ENCODE measurements at places on chromosomes 5 and 9. TPM values are rescaled to one million over a fixed set of nuclear protein-coding genes. Genes with fewer than 3 reads are reported as not detected.
A peak's percentile ranks its signal among the peaks of the same experiment; 100 is the strongest.

DNA sequence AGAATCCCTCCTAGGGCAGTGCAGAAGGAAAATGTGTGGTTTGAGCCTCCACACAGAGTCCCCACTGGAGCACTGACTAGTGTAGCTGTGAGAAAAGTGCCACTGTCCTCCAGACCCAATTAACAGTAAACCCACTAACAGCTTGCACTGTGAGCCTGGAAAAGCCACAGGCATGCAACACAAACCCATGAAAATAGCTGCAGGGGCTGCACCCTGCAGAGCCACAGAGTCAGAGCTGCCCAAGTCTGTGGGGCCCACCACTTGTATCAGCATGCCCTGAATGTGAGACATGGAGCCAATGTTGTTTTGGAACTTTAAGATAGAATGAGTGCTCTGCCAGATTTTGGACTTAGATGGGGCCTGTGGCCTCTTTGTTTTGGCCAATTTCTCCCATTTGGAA, 119.8 kb upstream of the CDH9 start:
- DNase-seq = no peak

DNA sequence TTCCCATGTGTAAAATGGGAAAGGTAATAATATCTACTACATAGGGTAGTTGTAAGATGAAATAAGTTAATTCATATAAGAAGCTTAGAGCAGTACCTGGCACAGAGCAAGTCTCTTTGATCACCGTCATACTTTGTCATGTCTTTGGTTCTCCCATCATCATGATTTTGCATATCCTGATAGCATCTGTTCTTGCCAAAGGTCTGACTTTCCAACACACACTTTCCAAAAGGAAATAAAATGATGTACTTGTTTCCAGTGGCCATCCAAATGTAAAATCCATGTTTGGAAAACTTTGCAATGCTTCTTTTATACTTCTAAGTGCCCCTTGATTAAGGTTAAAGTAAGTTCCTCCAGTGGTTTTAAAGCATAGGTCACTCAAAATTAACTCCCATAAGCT, 266.9 kb upstream of the PTGER4 start:
- DNase-seq = no peak

- no peak for DNase-seq
These were observed 93.5 kb downstream of the PLPP1 start for GRCh38 chr5:55441107-55441771.

DNA sequence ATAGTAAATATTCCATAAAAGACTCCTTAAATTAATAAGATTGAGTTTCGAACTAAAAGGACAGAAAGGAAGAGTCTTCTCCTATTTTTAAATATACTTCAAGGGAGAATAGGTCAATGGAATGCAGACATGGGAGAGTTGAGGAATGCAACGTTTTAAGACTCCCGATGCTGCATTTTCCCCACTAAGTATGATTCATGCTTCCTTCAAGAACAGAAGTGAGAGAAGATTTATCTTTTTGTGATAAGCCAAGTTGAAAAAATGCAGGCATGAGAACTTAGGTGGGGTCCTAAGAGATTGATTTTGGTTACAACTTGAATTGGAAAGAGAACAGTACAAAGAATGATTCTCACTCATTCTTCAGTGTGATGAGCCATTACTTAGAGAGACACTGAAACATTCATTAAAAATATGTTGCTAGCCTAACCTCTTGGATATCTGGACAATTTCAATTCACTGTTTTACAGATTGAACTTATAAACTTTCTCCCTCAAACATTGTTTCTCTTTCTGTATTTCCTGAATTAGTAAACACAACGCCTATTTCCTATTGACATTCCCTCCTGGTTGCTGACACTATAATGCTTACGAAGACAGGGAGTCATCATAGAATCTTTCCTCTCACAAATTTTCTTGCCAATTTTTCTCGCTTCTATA, 1666.1 kb upstream of the WWC1 start:
- no peak for DNase-seq

DNA sequence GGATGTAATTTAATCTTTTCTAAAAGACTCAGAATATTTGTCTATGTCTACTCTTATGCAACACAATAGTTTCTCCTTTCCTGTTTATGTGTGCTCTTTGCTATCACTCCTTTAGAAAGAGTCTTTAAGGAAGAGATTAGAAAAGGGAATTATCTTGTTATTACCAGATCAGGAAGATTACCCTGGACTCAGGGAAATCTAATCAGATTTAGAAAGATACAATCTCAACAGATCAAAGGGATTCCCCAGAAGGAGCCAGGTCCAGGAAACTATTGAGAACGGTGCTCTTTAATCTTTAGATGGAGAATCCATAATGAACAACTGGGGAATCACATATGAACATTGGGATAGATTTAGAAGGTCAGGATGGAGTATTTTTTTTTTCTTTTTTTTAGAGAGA, 32.4 kb upstream of the ZFR start:
- DNase-seq = no peak

- no peak for DNase-seq
These were observed 505.4 kb upstream of the CLINT1 start for GRCh38 chr5:158364367-158364766.

DNA sequence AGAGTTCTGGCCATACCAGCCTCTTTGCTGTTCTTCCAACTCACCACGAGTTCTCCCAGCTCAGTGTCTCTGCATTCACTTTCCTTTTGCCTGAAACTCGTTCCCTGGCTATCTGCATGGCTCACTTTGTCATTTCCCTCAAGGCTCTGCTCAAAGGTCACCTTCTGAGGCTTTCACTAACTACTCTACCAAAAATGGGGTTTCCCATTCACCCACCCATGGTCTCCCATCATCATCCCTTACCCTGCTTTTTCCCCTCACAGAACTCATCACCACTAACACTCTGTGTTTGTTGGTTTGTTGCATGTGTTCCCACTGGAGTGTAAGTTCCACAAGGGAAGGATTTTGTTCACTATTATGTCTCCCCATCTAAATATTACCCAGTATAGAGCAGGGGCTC, 16.6 kb downstream of the PLGRKT start:
- DNase-seq = no peak

GRCh38 chr9:92378865-92379560, 25.4 kb downstream of the OGN start:
- no peak for DNase-seq

DNA sequence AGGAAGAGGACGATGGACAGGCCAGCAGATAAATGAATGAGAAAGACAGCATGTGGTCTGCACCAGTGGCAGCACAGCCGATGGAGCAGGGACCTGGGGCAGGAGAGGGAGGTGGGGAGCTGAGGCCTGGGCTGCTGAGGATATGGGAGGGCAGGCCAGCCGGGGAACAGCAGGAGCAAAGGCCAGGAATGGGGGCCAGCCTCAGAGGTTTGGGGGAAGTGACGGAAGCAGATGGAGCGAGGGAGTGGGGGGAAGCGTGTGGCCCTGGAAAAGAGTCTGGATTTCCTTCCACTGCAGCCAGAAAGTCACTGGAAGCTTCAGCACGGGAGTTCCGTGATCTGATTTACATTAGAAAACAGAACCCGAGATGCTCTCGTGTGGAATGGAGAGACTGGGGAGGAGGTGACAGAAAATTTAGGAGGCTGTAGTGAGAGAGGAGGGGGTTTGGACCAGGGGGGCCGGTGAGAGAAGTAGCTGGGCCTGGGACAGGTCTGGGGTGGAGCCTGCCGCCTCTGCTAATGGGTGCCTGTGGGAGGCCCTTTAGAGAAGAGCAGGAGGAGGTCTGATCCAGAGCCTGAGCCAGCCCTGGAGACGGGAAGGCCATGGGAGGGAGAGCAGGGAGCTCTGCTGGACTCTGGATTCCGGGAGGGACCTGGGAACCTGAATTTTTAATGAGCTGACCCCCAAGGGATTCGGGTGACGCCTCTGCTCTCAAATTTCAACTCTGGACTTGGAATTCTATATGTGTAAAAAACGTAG, 65.4 kb downstream of the TSPAN17 start:
- no peak for DNase-seq

GRCh38 chr9:68777070-68777763, 72.2 kb downstream of the PIP5K1B start:
- no peak for DNase-seq

DNA sequence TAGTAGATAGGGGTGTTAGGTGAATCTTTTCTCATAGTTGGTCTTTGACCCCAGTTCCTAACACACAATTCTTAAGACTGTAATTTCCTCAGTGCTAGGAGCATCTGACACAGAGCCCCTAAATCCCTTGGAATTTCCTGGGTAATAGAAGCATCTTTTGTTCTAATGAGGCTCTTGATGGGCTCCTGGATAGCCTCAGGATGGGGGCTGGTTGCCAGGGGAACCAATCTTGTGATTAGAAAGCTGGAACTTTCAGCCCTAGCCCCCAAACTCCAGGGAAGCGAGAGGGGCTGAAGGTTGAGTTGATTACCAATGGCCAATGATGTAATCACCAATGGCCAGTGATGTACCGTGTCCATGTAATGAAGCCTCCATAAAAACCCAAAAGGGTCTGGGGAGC, 44.5 kb downstream of the CCDC125 start:
- DNase-seq = no peak

- DNase-seq = no peak
These were observed 33.6 kb upstream of the ERBIN start for GRCh38 chr5:65892801-65893200.

DNA sequence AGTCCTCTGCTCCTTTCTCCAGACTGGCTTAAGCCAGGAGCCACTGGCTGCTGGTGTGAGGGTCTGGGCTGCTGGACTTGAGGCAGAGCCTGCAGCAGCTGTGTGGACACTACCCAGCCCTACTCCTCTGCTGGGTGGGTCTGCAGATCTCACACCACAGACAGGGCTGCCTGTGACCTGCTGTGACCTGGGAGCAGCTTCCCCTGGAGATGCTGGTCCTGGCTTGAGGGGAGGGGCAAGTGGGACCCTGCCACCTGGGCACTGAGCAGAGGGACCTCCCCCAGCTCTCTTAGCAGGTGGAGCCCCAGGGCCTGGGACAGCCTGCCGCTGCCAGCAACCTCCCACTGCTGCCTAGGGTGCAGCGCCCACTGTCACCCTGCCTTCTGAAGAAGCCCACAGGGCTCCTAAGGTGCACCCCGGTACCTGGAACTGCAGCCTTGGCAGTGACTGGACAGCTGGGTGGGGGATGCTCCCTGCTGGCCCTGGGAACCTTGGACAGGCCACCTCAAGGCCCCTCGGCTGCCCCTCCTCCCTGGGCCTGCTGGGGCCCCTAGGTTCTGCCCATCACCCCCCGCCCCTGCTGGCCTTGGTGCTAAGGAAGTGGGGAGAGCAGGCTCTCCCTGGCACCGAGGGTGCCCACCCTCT, 9.1 kb downstream of the CACFD1 start:
- no peak for DNase-seq

DNA sequence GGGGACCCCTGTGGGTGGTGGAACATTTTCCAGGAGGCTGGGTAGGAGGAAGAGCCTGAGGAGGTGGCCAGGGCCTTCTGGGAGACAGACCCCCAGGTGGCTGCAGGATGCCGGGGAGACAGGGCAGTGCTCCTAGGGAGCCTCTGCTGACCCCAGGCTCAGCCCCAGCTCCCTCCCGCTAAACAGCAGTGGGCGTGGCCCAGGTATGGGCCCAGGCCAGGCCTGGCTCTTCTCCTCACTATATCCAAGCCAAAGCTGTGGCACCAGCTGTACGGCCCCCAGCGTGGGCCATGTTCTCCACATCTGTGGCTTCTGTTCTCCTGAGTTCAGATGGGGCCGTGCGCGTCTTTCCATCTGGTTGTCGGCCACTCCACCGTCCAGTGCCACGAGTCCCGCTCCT, 58.5 kb downstream of the KCNT1 start:
- DNase-seq = no peak

GRCh38 chr5:151213803-151214613, 9.9 kb downstream of the CCDC69 start:
- peak; percentile 92 for DNase-seq

DNA sequence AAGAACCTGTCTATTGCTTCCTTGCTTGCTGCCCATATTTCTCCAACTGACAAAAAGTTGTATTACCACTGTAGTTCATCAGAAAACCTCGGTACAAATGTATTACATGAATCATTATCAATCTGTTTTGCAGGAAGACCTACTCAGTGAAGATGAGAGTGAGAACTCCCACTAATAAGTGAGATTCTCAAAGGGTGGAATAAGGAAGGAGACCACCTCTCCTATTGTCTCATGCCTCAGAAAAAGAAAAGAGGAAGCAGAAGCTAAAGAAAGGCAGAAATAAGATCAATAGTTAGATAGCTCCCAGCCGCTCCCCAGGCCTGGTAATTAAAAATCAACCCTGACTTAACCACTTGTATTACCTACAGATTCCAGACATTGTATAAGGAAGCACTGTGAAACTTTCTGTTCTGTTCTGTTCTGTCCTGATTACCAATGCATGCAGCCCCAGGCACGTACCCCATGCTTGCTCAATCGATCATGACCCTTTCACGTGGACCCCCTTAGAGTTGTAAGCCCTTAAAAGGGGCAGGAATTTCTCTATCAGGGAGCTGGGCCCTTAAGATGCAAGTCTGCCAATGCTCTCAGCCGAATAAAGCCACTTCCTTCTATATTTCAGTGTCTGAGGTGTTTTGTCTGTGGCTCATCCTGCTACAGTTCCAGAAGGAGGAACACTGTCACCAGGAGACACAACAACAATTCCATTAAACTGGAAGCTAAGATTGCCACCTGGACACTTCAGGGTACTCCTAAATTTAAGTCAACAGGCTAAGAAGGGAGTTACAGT, 152.5 kb upstream of the COX7C start:
- no peak for DNase-seq

- DNase-seq = no peak
These were observed 108.7 kb downstream of the MAST4 start for GRCh38 chr5:66704790-66705425.

GRCh38 chr9:75939536-75940111, 49.2 kb downstream of the PCSK5 start:
- DNase-seq = no peak

GRCh38 chr9:10339152-10339551, 273.6 kb downstream of the PTPRD start:
- no peak for DNase-seq

GRCh38 chr5:73908846-73909245, 282.9 kb downstream of the ARHGEF28 start:
- no peak for DNase-seq

GRCh38 chr5:83485842-83486241, 14.3 kb downstream of the VCAN start:
- DNase-seq = no peak

- DNase-seq = no peak
These were observed 34.7 kb upstream of the TGFBI start for GRCh38 chr5:135993880-135994636.

Gene ARHGEF39
- 0.38 TPM for total RNA-seq

Gene PCDHA1
- total RNA-seq = not detected

Gene SPINK13
- not detected for total RNA-seq

Gene ENTPD2
- 0.41 TPM for total RNA-seq

Gene PCDH1
- total RNA-seq = 66.6 TPM

Gene GARIN3
- total RNA-seq = not detected

Gene IL5
- total RNA-seq = not detected

Gene CCDC69
- 81.9 TPM for total RNA-seq

Gene FOXD4
- 0.75 TPM for total RNA-seq

Gene PCDHGB2
- 3.8 TPM for total RNA-seq

Gene ENG
- 322 TPM for total RNA-seq

Gene ADAMTS16
- total RNA-seq = 0.26 TPM

Gene S1PR3
- total RNA-seq = 10.2 TPM

Gene NFIB
- 99.4 TPM for total RNA-seq

Gene RNF208
- total RNA-seq = 6.7 TPM

Data from upper lobe of right lung (tissue), 1 donor.